Activated CD4-positive, alpha-beta T cell treated with anti-CD3 and anti-CD28 coated beads, Interleukin-2, amount 10 ng/mL, durations not matched to agents 7 days and 5 days (primary cell): ENCODE measurements at places on chromosomes 7 and 10. TPM values are rescaled to one million over a fixed set of nuclear protein-coding genes. Genes with fewer than 3 reads are reported as not detected.

The GPR26 gene
- not detected for total RNA-seq

The EBF3 gene
- not detected for total RNA-seq

The MAPK8 gene
- total RNA-seq = 32.3 TPM

The FAM25A gene
- not detected for total RNA-seq

The LRRN3 gene
- 211 TPM for total RNA-seq

The SPDYE6 gene
- not detected for total RNA-seq

The OPN1SW gene
- total RNA-seq = not detected

The KCND2 gene
- not detected for total RNA-seq

The GNGT1 gene
- not detected for total RNA-seq

The CALHM2 gene
- 89.6 TPM for total RNA-seq

The PODXL gene
- total RNA-seq = 1.5 TPM

The ASB10 gene
- not detected for total RNA-seq

The KAZALD1 gene
- total RNA-seq = 0.27 TPM

The CDK5 gene
- 26.0 TPM for total RNA-seq
